ENCODE measurements at places on chromosomes 11 and 22.

GRCh38 chr22:49878206-49878605 lies 24.6 kb downstream of the ZBED4 start:
- DNase-seq, result no peak

DNA sequence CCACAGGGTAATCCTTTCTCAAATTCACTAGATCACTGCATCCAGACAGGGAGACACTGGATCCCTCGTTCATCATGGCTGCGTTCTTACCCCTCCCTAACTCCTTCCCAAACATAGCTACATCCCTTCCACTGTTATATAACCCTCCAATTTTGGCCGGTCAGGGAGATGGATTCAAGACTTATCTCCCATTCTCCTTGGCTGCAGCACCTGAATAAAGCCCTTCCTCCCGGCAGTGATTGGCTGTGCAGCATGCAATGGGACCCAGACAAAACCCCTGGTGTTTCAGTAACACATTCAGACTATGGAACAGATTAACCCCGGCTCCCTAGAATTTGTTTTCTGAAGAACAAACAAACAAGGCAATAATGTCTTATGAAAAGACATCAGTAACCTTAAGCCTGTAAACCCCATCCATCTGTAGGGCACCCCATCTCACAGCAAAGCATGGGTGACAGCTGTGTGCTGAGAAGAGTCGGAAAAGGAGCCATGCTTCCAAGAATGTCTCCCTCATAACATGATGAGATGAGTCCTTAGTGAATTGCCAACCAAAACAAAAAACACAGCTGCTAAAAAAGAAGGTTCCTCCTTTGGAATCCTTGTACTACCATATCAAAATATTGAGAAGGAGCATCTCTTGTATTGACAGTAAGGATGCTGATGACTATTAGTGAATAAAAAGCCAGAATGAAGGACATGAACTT lies 5.0 kb downstream of the MIF start:
- DNase-seq, result no peak

GRCh38 chr22:27331526-27332281 lies 469.9 kb downstream of the MN1 start:
- peak; percentile 31 for DNase-seq

DNA sequence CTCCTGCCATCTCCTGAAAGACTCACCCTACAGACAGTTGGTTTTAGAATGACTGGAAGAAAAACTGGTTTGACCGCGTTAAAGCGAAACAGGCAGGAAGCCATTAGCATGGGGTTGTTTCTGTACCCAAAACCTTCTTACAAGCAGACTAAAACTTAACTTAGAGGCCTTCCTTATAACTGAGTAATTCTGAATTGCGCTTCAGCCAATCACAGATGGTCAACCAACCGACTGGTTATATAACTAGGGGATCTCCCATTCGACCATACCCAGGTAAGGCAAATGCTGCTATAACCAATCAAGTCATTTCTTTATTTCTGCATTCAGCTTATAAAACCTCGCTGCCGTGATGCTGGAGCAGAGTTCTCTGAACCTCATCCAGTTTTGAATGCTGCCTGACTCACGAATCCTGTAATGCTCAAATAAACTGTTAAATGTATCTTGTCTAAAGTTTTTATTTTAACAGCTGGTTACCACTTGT lies 87.8 kb upstream of the DRD2 start:
- no peak for DNase-seq

- no peak for DNase-seq
These were observed 17.1 kb downstream of the TUBGCP6 start for GRCh38 chr22:50227579-50228215.

GRCh38 chr11:130525307-130525706 lies 76.9 kb downstream of the ADAMTS15 start:
- DNase-seq, result no peak

DNA sequence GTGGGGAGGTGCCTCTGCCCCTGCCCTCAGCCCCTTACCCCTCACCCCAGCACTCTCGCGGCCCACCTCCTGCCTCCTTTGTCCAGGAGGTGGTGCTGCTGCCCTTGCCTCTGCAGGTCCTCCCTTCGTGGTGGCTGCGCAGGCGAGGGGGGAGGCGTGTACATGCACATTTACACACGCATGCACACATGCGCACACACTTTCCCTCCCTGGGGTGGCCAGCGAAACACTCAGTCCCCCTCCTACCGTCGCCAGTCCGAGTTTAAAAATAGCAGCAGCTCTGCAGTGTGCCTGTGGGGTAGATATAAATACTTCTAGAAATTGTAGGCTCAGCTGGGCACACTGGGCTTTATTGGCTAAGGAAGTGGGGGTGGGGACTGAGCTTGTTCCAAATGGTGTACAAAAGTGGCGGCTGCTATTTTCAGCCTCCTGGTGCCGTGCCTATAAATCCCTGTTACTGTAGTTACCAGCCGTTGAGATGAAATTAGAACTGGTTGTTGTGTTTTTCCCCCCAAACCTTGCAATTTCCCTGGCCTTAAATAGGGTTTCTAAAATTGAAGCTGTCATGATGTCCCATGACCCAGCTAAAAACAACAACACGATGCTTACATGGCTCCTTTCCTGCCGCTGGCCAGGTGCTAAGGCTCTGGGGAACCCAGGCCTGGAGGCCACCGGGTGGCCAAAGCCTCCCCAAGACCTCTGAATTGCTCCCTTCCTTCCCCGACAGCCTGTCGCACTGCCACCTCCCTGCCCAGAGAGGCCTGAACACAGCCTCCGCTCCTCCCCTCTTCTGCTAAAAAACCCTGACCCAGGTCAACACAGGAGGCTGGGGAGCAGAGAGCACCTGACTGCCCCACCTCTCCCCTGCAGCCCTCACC lies 12.4 kb downstream of the PICK1 start:
- peak; percentile 39 for DNase-seq
